Small intestine (tissue), 16 donors: ENCODE measurements at places on chromosomes 4 and X.

- no peak for DNase-seq
Measured at GRCh38 chr4:52573551-52573950, 85.5 kb downstream of the USP46 start.

GRCh38 chr4:8207314-8207713, 8.2 kb downstream of the SH3TC1 start:
- no peak for DNase-seq

- DNase-seq, result no peak
Measured at GRCh38 chr4:6047130-6047673, 29.0 kb upstream of the C4orf50 start.

DNA sequence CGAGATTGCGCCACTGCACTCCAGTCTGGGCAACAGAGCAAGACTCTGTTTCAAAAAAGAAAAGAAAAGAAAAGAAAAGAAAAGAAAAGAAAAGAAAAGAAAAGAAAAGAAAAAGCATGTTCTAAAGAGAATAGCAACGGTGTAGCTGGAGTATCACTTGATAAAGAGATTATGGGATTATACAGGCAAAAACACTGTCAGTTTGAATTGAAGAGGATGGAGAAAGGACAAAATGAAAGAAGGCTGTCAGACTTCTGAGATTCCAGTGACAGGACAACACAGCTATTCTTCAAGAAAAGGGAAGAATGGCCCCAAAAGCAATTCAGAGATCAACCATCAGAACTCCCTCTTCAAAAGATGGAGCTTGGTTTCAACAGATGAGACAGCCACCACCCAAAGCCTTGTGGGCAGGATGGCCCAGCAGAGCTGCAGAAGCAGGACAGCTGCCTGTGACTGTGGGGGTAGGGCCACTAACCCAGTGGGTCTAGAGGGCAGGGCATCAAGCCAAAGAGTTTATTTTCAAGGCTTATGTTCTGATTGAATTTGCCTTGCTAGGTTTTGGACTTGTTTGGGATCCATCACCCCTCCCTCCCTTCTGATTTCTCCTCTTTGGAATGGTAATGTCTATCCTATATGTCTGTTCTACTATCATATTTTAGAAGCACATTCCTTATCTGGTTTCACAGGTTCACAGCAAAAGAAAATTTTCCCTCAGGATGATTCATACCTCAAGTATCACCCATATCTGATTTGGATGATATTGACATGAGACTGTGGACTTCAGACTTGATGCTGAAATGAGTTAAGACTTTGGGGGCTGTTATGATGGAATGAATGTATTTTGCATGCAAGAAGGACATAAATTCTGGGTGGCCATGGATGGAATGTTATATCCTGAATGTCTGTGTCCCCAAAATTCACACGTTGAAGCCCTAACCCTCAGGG, 17.5 kb downstream of the RFC1 start:
- no peak for DNase-seq

GRCh38 chr4:92299152-92299551, 4.6 kb upstream of the GRID2 start:
- DNase-seq, result no peak

- DNase-seq, result no peak
Measured at GRCh38 chr4:144179152-144179739, 38.7 kb upstream of the GYPA start.

DNA sequence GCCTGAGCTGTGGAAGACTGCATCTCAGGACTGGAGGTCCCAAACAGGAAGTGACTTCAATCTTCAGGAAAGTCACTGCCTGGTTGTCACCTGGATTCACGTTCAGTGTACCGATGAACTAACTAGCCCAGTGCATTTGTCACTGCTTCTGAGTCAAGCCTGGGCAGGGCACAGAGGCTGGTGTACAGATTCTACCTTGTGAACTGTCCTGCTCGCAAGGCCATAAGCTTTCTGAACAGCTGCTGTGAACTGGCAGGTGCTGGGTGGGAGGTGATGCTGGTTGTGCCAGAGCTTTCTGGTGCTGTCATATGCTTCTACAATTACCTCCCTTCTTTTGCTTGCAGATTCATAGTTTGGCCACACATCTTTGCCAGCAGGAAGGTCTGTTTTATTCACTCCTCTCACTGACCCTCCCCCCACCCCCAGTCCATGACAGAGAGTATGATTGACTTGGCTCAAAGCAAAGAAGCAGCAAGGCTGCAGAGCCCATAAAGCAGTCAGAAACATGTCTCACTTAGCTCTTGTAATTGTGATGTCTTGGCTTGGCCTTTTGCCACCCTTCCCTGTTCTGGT, 40.5 kb downstream of the ZCCHC12 start:
- no peak for DNase-seq
